ENCODE measurements at places on chromosomes 1 and 21.
A peak's percentile ranks its signal among the peaks of the same experiment; 100 is the strongest.

DNA sequence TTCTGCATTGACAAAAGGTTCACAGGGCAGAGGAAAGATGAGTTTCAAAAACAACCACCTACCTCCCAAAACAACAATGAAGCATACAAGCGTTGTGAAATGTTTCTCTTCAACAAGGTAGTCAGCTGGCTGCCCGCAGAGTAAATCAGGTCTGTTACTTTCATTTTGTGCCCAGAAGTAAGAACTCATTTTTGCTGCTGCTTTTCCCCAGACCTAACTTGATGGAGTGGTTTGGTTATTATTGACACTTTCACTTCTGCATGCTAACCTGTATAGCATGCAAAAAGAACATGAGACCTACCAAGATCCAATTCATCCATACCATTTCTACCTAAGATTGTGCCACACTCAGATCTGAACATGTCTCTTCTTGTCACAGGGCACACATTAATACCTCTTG lies 1.3 kb downstream of the SLC9C2 start:
- DNase-seq: no peak

DNA sequence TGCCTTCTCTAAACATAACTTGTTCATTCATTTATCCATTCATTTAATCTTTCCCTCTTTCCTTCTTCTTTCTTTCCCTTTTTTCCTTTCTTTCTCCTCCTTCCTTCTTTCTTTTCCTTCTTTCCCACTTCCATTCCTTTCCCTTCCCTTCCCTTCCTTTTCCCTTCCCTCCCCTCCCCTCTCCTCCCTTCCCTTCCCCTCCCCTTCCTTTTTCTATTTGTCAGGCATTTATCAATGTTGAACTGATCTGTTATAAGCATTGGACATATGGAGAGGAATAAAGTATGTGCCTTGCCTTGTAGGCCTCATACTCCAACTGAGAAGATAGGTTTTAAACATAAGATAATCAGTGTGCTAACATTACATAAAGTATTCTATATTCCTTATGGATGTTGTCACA lies 23.7 kb upstream of the ATP6V1G3 start:
- DNase-seq: no peak

DNA sequence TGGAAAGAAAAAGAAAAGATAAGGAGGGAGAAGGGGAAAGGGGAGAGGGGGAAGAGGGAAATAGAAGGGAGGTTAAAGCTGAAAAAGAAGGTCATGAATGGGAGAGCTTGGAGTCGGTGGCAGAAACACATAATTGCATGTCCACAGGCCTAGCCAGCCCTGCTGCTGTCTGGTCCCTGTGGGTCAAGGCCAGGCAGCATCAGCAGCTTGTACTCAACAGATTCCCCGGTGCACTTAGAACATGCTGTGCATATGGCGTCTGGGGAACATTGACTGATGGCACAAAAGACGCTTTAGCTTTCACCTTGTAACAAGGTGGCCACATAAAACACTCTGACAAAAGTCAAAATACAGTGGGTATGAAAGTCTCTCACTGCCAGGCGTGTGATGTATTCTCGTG lies 25.9 kb downstream of the COG2 start:
- DNase-seq: no peak

DNA sequence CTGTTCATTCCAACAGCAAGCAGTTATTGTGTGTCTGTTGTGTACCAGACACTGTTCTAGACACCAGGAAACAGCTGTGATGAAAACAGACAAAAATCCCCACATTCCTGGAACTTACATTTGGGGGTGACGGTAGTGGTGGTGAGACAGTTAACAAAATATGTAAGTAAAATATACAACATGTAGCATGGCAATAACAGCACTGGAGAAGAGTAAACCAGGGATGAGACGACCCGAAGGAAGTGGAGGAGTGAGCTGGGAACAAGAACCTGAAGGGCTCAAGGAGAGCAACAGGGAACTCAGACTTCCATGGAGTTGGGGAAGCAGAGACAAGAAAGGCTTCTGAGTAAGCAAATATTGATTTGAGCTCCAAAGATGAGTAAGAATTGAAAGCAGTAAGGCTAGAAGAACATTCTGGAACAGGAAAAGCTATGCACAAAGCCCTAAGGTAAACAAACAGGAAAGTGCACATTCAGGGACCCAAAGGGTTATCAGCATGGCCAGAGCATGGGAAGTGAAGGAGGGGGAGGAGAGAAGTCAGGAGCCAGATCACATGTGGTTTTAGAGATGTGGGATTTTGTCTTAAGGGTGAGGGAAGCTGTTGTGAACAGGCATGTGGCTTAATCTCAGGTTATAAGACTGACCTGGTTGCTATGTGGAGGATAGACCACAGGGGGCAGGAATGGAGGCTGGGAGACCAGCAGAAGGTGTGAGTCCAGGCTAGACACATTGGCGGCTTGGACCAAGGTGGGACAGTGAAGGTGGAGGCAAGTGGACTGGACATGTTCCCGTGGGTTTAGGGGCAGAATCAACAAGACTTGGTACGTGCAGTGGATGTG lies 7.3 kb downstream of the CSF1 start:
- DNase-seq: no peak

- no peak for DNase-seq
Observed at GRCh38 chr1:77467741-77468140, 185.9 kb downstream of the AK5 start.

- DNase-seq: no peak
Observed at GRCh38 chr1:21865609-21865942, 53.5 kb downstream of the LDLRAD2 start.

DNA sequence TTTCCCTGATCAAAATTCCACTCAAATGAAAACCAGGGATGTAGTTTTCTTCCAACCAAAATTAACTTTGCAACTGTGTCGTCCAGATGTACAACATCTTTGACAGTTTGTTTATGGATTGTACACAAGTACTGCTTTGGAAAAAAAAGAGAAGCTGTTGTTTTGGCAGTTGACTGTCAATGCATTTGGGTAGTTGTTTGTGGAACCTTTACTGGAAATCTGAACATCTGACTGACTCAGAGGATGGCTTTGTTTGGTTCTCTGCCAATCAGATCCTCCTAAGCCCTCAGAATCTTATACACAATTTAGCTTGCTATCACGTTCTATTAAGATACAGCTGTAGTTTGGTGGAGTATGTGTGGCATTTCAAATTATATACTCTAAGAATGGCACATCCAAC lies 195.0 kb downstream of the KCNK2 start:
- DNase-seq: no peak

DNA sequence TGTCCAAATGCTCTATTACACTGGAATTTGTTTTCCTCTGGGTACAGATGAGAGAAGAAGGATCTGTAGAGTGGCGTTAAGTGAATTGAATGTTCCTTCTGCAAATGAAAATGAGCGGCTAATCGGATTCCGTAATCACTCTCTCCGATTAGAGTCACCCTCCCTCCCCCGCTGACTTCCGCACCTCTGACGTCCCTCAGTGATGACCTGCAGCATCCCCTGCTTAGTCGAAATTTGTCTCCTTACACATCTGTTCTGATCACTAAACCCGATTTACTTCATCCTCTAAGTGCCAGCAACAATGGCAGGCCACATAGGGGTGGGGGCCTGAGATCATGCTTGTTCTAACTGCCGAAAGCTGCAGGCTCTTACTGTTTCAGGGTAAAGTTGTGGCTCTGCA lies 378.7 kb downstream of the SEC16B start:
- no peak for DNase-seq

DNA sequence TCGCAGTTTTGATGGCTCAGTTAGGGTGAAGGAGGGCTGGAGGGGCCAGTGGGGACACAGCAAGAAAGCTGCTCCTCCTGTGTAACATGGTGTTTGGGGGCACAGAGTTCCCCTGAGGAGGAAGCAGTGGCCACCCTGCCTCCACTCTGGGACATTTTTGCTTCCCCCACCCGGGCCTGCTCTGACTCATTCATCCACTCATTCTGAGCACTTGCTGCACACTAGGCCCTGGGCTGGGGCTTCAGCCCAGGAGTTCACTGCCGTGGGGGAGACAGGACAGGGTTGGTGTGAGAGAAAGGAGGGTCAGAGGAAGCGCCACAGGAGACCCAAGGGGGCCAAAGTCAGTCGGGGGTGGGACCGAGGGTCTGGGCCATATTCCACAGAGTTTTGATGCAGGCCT lies 41.4 kb upstream of the ACOT11 start:
- DNase-seq: no peak

DNA sequence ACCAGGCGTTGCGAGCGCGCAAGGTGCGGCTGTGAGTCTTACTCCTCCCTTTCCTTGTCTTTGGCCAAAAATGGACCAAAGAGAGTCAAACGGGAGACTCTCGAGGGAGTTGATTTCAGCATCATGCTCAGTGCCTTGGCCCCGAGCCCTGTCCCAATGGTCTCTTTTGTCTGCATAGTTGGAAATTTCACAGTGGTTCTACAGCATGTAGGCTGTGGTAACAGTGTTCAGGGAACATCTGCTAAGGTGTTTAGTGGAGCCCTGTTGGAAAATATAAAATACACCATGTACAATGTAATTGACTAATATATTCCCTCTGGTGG lies 2.7 kb downstream of the CACNA1E start:
- DNase-seq: no peak

- DNase-seq: peak; percentile 86
Observed at GRCh38 chr1:37793773-37794371, at the start of gene MANEAL. Gene MANEAL, plus strand, starts transcription at chr1:37793847. Its CDS starts 336 bp downstream, at chr1:37794183.

DNA sequence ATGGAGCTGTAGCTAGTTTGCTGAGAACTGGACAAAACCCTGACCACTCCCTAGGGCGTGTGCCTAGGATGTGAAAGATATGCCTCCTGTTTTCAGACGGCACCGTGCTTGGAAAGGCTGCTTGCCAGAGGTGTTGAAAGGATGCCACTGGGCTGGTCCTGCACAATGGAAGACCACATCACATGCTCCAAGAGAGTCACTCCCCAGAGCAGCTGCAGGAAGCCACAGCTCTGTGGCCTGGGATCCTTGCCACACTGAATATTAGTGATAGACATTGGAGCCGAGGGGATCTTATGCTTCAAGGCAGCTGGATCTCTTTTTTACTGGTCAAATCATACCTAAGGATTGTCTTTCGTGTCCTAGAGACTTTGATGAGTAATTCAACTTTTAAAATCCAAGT lies 6.6 kb upstream of the APP start:
- no peak for DNase-seq

DNA sequence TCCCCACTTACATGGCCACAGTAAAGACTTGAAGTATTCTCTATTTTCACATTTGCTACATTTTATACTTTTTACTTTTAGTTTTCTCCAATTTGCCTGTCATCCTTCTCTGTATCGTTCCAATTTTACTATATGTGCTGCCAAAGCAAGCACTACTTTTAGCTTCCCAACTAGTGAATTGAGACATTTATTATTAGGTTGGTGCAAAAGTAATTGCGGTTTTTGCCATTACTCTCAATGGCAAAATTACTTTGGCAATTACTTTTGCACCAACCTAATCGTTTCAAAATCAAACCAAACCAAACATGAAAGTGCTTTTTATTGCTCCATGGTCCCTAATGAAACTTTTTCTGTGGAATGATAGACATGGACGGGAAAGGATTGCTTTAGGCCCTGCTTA lies 56.6 kb upstream of the ATF3 start:
- no peak for DNase-seq

DNA sequence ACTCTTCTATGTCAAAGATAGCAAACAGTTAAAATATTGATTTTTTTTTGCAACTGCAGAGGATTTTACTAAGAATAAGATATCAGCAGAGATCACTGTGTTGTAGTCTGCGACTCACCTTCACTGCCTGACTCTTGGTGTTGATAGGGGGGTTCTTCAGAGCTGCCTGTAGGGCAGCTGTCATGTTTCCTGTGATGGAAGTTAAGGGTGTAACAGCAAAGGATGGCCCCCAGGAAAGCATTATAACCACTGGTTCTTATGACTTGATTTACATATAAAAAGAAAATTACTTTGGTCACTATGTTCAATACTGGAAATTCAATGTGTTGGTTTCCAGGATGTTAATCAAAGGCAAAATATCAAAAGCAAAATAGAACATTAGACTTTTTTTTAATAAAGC lies 2.6 kb downstream of the ARPC5 start:
- DNase-seq: no peak

DNA sequence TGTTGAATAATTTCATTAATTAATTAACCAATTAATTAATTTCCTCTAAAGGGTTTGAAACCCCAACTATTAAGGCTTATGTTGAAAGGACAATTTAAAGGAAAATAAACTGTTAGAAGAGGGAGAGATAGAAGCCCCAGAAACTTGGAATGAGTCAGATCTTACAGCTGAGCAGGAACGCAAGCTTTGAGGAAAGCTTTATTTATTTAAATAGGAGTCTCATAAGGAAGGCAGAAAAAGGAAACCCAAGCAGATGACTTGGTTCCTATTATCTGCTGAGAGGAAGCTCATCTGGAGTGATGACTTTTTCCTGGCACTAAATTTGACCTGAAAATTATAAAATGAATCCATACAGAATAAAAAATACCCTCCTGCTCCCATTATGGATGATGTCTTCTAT lies 105.1 kb downstream of the ROR1 start:
- DNase-seq: no peak

DNA sequence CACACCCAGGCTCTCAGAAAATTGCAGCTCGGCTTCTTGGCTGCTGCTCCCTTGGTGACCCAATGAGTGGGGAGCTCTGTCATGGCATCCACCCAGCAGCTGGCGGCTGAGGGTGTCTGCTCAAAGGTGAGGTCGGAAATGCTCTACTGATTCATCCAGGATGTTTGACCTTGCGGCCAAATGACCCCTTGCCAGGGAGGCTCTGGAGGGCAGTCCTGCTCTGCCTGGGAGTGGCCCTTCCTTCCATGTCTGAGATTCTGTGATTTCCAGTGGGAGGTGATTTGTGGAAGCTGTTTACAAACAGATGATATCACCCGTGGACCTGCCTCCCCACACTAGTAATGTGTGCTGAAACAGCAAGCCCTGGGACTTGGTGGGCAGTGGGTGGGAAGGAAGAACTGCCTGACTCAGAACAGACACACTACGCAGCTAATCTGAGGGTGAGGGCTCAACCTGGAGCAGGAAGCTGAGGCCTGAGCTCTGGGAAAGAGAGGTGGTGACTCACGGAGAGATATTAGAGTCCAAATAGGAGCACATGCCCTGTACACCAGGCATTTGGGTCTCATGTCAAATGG lies 3.0 kb downstream of the CRCT1 start:
- DNase-seq: no peak

- no peak for DNase-seq
Observed at GRCh38 chr1:84907095-84907827, 14.3 kb upstream of the LPAR3 start.

DNA sequence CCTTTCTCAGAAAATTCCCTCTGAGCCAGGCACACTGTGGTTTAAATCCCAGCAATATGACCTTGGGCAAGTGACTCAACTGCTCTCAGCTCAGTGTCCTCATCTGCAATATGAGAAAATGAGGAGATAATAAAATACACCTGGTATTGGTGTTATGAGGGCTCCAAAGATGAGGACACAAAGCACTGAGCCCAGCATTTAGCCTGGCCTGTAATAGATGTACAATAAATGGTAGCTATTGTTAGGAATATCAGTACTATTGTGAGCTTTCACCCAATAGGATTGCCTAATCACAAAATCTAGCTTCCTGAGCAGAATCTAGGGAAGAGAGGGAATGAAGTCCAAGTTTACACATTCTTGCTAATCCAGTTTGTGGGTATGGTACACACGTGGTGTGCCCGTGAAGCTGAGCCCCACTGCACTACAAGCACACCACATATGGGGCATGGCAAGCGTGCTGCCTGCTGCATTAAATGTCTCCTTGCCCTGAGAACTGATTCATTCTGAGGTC lies 24.3 kb upstream of the SLC30A1 start:
- DNase-seq: no peak

GRCh38 chr1:66270119-66270812 lies 263.7 kb upstream of the SGIP1 start:
- no peak for DNase-seq

Data from NCI-H1417 (cell line).